ENCODE measurements at places on chromosomes 1 and 21.

GRCh38 chr1:6591222-6591621 is 11.4 kb downstream of the ZBTB48 start:
- no peak for ATAC-seq

DNA sequence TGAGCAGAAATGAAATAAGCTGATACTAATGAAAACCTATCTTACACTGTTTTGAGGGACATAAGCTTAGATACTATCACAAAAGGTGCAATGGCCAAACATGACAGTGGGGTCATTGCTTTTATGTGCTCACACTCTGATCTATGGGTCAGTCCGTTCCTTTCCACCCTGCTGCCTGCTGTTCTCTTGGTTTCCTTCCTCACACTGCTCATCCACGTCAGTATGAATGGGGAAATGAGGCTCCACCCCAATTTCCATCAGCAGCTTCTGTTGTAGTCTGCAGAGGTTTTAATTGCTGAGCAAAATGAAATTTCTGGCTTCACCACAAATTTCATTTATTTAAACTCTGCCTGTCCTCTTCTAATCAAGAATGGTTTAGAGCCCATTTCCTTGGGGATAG is 155.2 kb downstream of the GABPA start:
- ATAC-seq = no peak

DNA sequence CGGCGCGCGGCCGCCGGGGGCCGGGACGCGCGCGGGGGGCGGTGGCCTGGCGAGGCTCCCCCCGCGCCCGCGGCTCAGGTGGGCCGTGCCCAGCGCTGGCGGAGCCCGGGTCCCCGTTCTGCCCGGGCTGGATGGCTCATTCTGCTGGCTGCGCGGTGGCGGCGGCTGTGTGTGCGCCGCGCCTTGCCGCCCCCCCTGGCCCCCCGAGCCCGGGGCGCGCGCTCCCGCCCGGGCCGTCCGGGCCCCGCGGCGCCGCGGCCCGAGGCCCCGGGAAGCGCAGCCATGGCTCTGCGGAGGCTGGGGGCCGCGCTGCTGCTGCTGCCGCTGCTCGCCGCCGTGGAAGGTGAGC is at the start of gene EPHB2:
Gene EPHB2 (plus strand): TSS at position 139 of the 349 bp plus-strand sequence. CDS start 144 bp downstream, at position 283.
- ATAC-seq = no peak

DNA sequence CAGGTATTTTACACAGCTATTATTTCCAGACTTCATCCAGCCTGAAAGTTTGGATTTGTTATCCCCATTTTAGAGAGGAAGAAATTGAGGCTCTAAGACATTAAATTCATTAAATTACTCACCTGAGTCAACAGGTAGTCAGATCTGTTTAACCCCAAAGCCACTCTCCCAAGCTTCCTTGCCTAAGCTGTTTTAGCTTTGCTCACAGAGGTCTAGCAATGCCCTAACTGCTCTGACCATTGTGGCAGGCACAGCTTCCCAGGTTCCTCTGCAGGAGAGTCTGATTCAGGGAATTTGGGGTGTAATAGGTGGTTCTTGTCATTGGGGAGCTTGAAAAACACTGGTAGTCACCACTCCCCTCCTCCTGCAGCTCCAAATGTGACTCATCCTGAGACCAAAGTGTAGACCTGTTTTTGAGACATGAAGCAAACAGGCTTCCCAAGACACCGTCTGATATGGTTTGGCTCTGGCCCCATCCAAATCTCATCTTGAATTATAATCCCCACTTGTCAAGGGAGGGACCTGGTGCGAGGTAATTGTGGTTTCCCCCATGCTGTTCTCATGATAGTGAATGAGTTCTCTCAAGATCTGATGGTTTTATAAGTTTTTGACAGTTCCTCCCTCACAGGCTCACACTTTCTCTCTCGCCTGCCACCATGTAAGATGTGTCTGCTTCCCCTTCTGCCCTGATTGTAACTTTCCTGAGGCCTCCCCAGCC is 142.8 kb upstream of the DNAH14 start:
- no peak for ATAC-seq

DNA sequence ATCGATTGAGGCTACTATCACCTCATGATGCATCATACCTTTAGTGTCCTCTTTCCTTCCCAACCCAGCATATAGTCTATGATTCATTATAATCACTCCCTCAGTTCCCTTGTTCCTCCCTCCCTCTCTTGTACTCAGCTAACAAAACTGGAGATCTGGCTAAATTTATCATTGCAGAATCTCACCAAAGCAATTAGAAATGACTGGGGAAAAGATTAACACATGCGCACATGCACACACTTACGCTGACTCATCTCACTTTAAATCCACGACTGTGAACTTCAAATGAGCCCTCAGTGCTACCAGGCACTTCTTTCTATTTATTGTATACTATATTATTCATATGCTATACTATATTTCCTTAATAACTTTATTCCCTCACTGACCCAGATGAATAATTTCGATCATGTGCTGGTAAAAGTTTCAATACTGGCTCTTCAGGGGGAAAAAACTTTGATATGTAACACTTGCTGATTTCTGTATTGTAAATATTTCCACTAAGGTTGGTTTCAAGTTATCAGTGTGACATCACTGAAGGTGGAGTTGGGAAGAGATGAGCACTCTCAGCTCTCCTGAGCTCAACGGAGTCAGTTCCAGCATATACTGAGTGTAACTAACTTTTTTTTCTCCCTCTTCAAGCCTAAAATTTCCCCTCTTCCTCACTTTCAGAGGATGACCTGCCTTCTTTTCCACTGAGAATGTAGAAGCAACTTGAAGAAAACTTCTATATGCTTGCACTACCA is 613.7 kb upstream of the B3GALT2 start:
- ATAC-seq = peak; percentile 88

- ATAC-seq = no peak
Measured at GRCh38 chr21:45877821-45878469, 103.6 kb upstream of the COL6A1 start.

- ATAC-seq = no peak
Measured at GRCh38 chr1:192418552-192419285, 101.9 kb downstream of the RGS21 start.

DNA sequence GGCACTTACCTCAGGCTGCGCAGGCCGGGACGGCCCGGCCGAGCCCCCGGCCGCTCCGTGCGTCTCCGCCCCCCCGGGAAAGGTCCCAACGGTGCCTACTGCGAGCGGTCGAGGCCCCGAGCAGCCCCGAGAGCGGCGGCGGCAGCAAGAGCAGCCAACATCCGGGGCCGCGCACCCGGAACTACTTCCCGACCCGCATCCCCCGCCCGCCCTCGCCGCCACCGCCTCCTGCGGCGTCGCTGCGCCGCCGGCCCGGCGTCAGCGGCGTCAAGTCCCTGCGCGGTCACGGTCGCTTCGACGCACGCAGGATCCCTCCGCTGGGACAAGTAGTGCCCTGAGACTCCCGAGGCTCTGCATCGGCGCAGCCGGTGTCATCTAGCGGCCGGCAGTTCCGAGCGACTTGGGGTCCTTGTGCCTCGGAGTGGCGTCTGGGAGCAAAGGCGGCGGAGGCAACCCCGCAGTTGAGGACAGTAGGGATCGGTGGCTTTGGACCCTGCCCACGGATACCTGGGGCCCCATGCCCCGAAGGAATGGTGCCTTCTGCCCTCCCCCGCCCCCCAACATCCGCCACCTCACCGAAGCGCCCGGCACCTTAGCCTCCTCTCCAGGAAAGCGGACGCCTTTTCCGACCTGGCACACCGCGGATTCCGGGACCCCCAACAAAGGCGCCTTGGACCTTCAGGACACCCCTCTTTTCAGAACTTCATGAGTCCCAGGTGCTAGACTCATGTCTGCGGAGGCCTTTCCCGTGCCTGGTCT is at the start of gene FOXJ3:
Gene FOXJ3 (minus strand): TSS at position 186 of the 759 bp plus-strand sequence. CDS start 24,142 bp downstream, outside the sequence.
- ATAC-seq = peak; percentile 89

GRCh38 chr1:83511146-83511726 is 487.7 kb downstream of the TTLL7 start:
- ATAC-seq = no peak

DNA sequence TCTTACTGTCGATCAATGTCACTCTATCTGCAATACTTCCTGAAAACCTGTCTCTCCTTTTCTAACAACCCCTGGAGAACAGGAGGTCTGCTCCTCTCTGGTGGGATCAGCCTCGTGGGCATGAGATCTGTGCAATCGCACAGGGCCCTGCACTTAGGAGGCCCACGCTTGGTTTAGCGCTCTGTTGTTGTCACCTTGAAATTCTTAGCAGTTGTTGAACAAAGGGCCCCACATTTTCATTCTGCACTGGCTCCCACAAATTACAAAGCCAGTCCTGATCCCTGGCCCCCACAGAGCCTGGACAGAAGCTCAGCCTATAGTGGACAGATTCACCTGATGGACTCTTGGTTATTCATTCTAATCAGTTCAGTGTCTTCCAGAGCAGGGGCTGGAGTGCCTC is 18.6 kb downstream of the SPOCD1 start:
- no peak for ATAC-seq

- no peak for ATAC-seq
Measured at GRCh38 chr1:24961961-24962861, 32.1 kb upstream of the RUNX3 start.

DNA sequence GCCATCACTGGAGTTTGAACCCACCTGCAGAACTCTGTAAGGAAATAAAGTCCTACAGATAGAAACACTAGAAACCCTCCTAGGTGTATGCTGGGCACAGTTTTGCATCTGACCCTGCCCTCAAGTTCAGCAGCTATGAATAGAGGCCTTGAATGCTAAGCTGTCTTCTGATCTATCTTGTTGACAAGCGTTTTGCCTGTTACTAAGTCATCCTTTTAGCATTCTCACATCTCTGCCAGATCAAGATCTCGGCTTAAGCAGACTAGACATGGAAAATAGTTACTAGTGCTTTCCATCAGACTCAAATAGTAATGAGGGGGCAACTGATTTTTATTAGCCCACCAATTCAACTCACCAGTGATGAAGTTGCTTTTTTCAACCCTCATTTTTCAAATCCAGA is 10.5 kb downstream of the TBX15 start:
- ATAC-seq = no peak

- ATAC-seq = no peak
Measured at GRCh38 chr1:66413136-66413837, 120.7 kb upstream of the SGIP1 start.

- no peak for ATAC-seq
Measured at GRCh38 chr1:230641900-230642262, 400 bp upstream of the COG2 start.

DNA sequence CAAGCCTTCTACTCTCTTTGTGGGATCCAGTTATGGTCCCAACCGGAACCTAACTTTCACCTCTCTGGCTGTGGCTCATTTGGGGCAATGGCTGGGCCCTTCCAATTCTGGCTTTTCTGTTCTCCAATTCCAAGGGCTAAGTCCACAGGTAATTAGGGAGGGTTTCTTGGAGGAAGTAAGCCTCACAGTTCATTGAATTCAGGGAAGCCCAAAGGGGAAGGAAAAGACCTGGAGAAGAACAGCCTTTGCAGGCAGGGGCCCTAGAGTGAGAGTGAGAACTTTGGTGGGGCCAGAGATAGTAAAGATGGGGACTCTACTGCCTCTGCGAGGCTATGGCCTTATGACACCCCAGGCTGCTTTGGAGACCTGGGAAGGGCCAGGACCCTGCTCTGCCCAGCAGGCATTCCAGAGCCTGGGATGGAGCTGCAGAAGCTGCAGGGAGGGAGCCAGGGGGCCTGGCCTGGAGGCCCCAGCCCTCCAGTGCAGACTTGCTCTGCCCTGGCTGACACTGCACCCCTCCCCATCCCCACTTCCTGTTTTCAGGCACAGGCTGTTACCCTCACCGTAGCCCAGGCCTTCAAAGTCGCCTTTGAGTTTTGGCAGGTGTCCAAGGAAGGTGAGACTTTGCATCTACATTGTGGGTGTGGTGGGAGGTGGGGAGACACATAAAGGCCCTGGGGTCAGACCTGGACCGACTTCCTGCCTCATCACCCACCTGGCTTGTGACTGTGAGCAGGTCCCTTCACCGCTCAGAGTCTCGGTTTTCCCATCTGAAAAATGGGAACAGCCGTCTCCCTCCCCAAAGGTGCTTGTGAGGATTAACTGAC is 18.9 kb downstream of the LDLRAP1 start:
- peak; percentile 55 for ATAC-seq

- ATAC-seq = peak; percentile 93
Measured at GRCh38 chr1:96721416-96722160, at the start of gene PTBP2. TSS of gene PTBP2 (plus strand) at chr1:96721784. CDS start at chr1:96721865, 81 bp downstream.

DNA sequence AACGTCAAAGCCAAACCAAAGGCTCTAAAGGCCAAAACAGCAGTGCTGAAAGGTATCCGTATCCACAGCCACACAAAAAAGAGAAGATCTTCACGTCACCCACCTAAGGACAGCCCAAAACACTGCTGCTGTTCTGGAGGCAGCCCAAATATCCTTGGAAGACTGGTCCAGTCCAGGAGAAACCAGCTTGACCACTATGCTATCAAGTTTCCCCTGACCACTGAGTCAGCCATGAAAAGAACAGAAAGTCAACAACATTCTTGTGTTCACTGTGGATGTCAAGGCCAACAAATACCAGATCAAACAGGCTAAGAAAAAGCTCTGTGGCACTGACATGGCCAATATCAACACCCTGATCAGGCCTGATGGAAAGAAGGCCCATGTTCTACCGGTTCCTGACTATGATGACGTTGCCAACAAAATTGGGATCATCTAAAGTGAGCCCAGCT is 32.1 kb downstream of the ARID4B start:
- no peak for ATAC-seq

GRCh38 chr1:203103216-203103615 is 17.4 kb upstream of the MYOG start:
- ATAC-seq = no peak

GRCh38 chr1:183374825-183375224 is 43.4 kb downstream of the NMNAT2 start:
- no peak for ATAC-seq

- ATAC-seq = no peak
Measured at GRCh38 chr21:38389896-38390295, 108.4 kb downstream of the ERG start.

DNA sequence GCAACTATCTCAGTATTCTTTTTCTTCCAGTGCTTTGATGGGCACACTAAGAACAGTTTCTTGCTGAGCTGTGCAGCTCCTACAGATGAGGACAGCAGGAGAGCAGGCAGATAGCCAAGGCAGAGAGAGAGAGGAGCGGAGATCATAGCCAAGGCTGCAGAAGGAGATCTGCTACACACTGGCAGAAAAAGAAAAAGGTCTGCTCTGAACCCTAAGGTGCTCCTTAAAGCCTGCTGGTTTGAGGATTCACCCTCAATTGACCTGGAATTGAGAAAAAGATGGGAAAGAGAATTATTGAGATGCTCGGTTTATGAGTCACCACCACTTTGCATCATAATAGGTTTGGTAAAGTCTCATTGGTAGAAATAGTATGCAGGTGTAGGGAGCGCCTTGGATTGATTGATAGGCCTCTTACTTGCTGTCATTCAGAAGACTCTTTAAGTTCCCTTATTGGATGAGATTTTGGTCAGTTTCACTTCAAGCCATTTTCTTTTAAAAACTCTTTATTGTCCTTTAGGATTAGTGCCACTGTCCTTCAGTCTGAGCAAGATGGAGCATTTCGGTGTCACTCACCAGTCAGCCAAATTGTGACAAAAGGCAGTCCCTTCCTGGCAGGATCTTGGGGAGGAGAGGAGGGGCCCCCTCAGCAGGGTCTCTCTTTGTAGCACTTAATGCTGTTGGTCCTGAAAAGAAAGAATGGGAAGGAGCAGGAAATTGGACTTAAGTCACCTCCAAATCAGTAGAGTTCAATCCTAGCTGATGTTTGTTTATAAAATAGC is 685.0 kb downstream of the ADGRL2 start:
- ATAC-seq = no peak
